ENCODE measurements at places on chromosomes 3 and 15. TPM values are rescaled to one million over a fixed set of nuclear protein-coding genes. Genes with fewer than 3 reads are reported as not detected.
A peak's percentile ranks its signal among the peaks of the same experiment; 100 is the strongest.

GRCh38 chr3:119245778-119246177 is 5.1 kb upstream of the B4GALT4 start:
- peak; percentile 25 for DNase-seq

DNA sequence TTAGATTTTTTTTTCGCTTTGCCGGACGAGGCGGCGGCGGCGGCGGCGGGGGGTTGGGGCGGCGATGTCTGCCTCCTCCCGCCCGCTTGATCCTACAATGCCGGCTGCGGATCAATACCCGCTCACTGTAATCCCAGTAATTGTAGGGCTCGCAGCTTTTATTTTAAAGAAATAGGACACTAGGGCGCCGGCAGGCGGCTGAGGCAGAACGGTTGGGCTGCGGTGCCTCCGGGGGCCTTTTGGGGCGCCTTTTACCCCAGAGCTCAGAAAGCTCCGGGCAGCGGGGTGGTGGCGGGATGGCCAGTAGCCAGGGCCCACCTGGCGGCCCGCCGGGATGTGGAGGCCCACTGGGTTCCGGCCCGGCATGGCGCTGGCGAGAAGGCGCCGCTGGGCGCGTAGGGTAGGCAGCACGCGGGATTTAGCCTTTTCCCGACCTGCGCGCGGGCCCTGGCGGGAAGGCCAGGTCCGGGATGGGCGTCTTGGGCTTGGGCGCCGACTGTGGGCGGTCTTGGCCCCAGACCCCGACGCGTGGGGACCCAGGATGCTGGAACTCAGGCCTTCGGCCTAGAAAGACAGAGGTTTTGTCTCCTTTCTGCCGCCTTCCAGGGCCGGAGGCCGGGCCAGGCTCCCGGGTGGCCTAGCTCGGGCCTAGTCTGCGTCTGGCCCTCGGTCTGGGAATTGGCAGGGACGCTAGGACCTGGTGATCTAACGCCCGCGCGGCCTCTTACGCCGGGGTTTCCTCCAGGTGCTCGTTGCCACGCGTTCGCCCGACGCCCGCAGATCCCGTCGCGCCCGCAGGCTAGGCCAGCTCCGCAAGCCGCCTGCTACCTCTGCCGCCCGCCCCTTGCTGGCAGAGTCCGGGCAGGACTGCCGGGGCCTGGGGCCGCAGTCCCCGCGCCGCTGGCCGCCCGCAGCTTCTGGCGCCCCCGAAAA is 15.5 kb upstream of the ONECUT1 start:
- DNase-seq = no peak

DNA sequence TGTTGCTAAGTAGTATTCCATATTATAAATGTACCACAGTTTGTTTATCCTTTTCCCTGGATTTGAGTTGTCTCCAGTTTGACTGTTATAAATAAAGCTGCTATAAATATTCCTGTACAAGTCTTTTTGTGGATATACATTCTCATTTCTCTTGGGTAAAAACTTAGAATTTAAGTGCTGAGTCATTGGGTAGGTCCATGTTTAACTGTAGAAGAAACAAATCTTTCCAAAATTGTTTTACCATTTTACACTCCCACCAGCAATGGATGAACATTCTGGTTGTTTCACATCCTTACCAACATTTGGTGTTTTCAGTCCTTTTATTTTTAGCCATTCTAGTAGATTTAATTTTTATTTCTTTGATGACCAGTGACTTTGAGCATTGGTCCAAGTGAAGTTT is 74.0 kb upstream of the TNFAIP8L3 start:
- no peak for DNase-seq

- no peak for DNase-seq
These were observed 480.3 kb downstream of the FGF12 start for GRCh38 chr3:192246847-192247559.

GRCh38 chr3:106685745-106686144 is 691.5 kb upstream of the CCDC54 start:
- no peak for DNase-seq

GRCh38 chr15:95626501-95627361 is 703.8 kb upstream of the NR2F2 start:
- DNase-seq = no peak

ATP13A5 gene
- not detected for total RNA-seq

GRCh38 chr3:187767266-187768012 is 22.2 kb upstream of the BCL6 start:
- DNase-seq = no peak

ACTC1 gene
- total RNA-seq = 17,563 TPM

MESP2 gene
- total RNA-seq = 0.16 TPM

DNA sequence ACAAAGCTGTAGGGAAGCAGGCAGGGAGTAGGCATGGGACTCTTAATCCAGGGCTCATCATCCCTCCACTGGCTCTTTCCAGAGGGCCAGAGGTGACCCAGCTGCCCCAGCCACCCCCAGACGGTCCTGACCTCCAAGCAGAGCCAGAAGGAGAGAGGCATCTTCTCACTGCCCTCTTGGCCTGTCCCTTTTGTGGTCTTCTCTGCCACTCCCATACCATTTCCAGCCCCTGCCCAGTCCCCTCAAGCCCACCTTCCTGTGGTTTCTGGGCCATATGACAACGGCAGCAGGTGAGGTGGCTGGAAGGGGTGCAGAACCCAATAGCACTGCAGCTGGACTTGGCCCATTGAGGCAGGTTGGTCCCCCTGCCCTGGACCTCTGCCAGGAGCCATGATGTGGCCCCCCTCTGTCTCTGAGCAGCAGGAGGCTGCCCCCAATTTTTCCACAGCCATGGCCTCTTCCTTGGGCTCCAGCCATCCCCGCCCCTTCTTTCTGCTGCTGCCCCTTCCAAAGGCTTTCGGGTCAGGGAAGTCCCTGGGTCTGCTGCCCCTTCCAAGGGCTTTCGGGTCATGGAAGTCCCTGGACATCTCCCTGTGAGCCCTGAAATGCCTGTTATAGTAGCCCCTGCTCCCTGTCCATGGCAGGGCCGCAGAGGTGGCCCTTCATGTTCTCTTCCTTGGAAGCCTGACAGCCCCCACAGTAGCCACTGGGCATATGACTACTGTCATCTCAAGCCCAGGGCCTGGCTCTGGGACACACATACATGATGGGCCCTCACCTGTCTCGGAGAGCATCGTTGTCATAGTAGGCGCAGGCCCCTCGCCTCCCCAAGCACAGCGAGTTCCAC is 39.5 kb upstream of the RAB6B start:
- no peak for DNase-seq

DNA sequence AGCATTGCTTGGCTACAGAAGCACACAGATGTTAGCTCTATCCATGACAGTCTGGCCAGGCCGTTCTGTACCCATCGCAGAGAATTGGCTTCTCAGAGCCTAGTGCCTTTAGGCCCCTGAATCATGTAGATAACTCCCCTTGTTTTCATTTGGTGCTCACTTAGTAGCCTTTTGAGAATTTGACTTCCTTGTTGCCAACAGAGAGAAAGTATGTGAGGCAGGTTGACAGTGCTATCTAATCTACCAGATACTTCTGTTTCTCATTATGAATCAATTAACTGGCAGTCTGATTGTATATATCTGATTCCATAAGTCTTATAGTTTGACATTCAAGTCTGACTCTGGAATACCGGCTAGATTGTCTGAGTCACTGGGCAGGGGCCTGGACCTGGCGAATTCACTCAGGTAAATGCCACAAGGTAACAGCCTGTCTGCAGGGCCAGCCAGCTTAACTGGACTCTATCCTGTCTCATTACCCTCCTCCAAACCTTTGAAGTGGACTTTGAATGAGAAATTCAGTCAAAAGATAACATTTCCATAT is 160.2 kb downstream of the GHSR start:
- peak; percentile 53 for DNase-seq

DNA sequence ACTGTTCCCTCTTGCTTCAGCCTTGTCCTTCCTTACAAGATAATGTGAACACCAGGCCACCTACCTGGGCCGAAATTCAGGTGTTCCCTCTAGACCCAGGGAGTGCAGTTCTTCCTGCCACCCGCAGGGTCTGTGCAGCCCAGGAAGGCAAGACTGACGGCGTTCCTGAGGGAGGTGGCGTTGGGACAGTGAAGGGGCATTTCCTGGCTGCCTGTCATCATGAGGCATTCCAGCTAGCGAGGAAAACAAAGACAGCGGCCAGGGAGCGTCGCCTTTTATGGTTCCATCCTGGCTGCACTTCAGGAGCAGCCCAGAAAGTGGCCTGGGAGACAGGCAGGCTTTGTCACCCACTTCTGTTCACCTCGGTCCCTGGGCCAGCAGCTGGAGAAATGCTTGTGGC is 84.8 kb upstream of the WNT5A start:
- DNase-seq = peak; percentile 89
